Left lung (tissue), 14 donors: ENCODE measurements at places on chromosomes 11 and 22. TPM values are rescaled to one million over a fixed set of nuclear protein-coding genes. Genes with fewer than 3 reads are reported as not detected.

GRCh38 chr11:13367115-13367514 is 89.5 kb downstream of the BMAL1 start:
- no peak for DNase-seq

Gene FIBIN
- 7.6 TPM for polyA plus RNA-seq

DNA sequence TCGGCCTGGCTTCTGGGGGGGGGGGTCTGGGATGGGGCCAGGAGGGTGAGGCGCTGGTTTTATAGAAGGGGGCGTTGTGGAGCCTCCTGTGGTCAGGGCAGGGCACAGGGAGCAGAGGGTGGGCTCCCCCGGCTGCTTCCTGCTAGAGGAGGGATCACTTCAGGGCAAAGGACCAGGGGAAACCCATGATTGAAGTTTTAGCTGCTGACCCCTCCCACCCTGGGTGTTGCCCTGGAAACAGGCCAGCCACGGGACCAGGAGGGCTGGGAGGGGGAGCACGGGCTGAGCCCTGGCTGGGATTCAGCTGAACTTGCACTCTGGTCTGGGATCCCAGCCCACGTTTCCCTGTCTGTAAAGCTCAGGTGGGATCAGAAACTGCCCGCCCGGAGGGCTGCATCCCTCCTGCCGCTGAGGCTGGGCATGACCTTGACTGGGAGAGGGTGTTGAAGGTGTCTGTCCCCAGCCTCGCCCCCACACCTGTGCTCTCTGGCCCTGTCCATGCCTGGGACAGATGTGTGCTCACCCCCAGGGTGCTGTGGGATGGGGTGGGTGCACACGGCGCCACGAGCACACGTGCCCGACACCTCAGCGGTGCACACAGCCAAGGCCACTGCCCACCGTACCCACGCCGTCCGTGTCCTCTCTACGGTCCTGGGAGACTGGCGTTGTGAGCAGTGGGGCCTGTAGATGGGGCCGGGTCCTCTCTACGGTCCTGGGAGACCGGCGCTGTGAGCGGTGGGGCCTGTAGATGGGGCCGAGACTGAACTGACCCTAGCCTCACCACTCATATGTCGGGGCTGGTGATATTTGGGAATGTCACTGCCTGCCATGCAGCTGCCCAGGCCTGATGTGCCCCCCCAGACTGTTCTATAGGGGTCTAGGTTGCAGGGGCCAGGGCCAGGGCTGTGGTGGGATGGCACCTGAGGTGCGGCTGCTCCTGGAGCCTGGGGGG is 2.3 kb downstream of the TSPAN4 start:
- peak; percentile 89 for DNase-seq

GRCh38 chr11:32953700-32954099 is 61.1 kb downstream of the QSER1 start:
- no peak for DNase-seq

DNA sequence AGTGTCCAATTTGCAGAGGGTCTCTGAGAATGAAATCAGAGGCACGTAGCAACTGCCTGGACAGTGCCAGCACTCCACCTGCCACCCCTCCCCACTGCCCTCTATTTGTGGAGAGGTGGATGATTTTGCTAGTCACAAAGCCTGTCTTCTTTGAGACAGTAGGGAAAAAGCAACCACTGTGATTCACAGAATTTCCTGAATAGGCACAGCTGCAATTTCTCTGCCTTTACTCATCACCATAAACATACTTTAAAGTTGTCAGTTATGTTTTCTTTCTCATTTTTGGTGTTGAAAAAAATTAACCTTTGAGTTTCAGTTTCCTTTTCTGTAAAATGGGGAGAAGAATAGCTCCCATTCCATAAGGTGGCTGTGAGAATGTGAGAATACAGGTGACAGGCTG is 134.3 kb downstream of the TEAD1 start:
- DNase-seq, result no peak

DNA sequence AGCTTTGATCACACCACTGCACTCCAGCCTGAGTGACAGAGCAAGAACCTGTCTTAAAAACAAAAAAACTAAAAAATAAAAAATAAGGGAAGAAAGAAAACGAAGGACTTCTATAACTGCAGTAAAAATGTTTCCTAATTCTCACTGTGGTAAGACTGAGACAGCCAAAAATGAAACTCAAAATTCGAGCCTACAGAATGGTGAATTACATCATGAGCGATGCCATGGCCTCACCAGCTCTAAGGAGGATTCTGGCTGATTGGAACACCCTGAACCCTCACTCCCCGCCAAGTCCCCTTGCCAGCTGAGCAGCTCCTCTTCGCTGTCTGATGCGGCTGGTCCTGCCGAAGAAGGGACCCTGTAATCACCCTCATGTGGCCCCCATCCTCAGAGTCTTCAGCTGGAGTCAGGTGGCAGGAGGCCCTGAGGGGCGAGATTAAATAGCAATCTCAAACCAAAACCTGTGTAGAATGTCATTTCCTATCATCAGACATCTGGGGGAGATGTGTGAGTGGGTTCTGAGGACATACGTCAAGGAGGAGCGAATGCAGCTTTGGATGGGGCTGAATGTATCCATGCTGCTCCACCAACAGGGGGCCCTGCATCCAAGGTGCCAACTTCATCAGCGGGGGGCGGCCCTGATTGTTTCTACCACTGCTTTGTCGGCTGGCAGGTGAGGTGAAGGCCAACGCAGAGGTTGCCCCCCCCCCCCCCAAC is 29.2 kb downstream of the PDGFB start:
- DNase-seq, result peak; percentile 20

GRCh38 chr11:15912825-15913224 is 443.5 kb downstream of the SOX6 start:
- DNase-seq, result no peak

DNA sequence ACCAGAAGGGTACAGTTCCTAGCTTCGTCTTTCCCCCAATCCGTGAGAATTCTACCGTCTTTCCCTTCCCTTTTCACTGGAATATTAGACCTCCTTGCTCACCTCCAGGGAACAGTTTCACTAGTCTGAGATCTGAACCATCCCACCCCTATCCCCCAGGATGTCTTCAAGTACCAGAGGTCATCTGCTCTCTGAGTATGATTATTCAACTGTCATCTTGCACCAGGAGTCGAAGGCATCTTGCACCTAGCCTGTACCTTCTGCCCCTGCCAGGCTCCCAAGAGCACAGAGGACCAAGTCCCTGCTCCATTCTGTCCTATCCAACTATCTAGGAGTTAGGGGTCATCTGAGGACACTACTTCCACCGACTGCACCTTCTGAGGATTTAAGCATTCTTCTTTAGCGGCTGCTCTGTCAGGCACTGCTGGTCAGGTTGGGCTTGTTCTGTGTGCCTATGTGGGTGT is 804 bp downstream of the ACER3 start:
- no peak for DNase-seq

Gene CARD18
- not detected for polyA plus RNA-seq

Gene OR51B4
- not detected for polyA plus RNA-seq

DNA sequence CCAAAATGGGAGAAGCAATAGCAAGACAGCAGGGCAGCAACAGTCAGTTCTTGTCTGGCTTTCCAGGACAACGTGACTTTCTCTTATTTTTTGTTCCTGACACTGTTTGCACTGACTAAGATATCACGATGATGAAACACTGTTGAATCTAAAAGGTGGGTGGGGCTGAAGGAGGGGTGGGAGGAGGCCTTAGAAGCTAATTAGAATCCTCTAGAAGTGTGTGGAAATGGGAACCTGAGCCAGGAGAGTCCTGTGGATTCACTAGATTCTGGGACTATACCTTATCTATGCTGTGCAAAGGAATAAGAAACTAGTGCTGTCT is 300.3 kb downstream of the ST3GAL4 start:
- DNase-seq, result no peak

Gene AIFM3
- 1.0 TPM for polyA plus RNA-seq

- DNase-seq, result peak; percentile 1
These were observed 421.0 kb upstream of the API5 start for GRCh38 chr11:42890773-42891172.

GRCh38 chr11:110165039-110165925 is 72.1 kb downstream of the ZC3H12C start:
- no peak for DNase-seq

Gene OR51B5
- 0.41 TPM for polyA plus RNA-seq
